ENCODE measurements at places on chromosomes 1 and 21.

- no peak for DNase-seq
Measured at GRCh38 chr1:22259551-22260282, 116.8 kb upstream of the WNT4 start.

DNA sequence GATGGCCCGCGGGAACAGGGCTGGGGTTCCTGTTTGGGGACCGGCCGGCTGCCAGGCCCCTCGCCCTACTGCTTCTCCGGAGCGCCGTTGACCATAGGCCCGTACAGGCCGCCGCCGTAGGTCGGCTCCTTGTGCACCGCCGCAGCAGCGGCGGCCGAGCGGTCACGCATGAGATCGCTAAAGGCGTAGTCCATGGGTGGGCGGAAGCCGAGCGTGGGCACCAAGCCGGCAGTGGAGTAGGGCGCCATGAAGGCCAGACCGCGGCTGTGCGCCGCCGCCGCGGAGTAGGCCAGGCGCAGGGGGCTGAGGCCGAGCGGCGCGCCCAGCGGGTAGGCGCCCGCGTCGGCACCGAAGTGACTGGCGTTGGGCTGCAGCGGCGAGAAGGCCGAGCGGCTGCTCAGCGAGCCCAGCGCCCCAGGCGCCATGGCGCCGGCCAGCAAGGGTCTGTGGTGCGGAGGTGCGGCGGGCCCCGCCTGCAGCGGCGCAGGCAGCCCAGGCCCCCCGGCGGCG lies 4.6 kb downstream of the DMRTA2 start:
- no peak for DNase-seq

- DNase-seq, result no peak
Measured at GRCh38 chr21:40672602-40673001, 174.4 kb downstream of the DSCAM start.

- no peak for DNase-seq
Measured at GRCh38 chr1:242836423-242836822, 311.9 kb upstream of the PLD5 start.

GRCh38 chr1:168609741-168610510 lies 33.5 kb downstream of the XCL1 start:
- DNase-seq, result no peak

DNA sequence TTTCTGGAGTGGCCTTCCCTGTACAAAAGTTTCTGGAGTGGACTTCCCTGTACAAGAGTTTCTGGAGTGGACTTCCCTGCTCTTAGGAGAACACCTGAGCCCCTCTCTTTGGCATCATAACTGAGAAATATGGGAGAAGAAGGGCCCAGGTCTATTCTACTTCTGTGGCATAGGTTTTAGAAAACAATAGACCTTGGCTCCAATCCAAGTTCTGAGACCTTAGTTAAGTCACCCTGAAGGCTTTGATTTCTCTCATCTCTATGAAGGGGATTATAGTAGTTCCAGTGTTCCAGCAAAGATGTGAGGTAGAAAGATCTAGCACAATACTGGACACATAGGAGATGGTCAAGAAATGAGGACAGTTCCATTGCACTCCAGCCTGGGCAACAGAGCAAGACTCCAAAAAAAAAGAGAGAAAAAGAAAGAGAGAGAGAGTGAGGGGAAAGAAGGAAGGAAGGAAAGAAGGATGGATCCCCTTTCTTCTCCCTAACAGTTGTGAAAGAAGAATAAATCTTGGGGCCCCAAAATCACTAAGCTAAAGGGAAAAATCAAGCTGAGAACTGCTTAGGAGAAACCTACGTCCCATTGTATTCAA lies 13.3 kb upstream of the EIF4G3 start:
- no peak for DNase-seq

GRCh38 chr1:20446796-20447195 lies 39.2 kb downstream of the CAMK2N1 start:
- DNase-seq, result no peak

GRCh38 chr1:183831311-183831710 lies 26.4 kb downstream of the RGL1 start:
- no peak for DNase-seq

DNA sequence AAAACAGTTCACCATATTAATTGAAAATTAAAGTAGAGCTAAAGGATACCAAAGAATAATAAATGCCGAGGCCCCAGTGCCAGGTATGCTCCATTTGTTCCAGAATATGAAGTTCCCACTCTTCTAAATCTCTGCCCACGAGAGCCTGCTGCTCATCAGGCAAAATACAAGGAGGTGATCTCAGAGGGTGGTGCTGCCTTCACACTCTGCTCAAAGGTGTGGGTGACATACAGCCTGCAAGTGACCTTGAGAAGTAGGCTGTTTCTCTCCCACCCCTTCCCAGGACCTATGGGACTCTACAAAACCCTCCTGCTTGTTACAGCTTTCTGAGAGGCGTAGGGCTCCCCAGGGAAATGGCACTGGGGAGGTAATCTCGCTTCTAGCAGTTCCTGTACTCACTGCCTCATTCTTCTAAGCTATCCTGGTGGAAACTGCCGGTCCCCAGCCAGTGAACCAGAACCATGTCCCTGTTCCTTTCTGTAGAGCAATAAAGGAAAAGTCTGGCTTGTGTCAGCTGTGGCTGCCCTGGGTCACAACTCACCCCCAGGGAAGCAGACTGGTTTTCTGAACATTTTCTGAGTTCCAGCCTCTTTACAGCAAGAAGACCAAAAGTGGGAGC lies 26.9 kb upstream of the DPT start:
- no peak for DNase-seq

- no peak for DNase-seq
Measured at GRCh38 chr1:216766633-216767327, 43.6 kb upstream of the ESRRG start.

DNA sequence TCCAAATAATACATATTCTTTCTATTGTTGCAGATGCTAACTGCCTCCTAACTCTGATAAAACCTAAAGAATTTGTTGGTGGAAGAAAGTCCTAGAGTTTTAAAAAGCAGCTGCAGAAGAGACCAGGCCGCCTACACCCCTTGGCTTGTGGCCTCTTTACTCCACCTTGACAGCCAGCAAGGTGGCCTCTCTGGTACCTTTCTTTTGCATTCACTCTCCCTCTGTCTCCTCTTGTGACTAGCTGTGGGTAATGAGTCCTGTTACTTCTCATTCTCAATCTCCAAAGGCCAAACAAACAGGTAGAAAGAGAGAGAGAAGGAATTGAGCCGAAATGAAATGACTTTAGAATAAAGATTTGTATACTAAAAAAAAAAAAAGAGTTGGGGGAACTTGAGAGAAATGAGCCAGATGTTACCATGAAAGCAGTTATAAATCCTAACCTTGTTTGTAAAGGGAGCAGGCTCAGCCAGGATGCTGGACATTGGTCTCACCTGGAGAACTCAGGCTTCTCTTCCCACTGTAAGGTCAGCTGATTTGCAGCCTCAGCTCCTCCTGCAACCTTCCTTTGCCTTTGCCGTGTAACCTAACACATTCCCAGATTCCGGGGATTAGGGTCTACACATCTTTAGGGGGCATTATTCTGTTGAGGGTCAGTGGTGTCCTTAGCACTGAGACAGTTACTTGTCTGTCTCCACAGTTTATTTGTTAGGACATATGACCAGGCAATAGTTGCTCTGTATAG lies 164.1 kb upstream of the IRF2BP2 start:
- DNase-seq, result no peak

DNA sequence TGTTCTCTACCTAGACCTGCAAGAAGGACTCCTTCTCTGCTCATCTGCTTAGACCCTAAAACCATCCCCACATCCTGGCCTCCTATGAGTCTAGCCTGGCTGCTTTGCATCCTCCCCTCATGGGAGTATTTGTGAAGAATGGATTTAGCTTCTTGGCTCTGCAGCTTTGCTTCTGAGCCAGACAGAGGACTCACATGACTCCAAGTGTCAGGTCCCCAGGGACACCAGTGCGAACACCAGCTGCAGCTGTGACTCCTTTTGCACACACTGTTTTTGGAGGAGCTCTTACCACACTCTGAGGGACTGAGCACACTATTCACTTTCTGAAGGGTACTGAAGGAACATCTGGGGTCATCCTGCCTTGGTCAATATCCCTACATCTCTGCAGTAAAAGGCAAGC lies 131.8 kb upstream of the SGIP1 start:
- DNase-seq, result no peak

DNA sequence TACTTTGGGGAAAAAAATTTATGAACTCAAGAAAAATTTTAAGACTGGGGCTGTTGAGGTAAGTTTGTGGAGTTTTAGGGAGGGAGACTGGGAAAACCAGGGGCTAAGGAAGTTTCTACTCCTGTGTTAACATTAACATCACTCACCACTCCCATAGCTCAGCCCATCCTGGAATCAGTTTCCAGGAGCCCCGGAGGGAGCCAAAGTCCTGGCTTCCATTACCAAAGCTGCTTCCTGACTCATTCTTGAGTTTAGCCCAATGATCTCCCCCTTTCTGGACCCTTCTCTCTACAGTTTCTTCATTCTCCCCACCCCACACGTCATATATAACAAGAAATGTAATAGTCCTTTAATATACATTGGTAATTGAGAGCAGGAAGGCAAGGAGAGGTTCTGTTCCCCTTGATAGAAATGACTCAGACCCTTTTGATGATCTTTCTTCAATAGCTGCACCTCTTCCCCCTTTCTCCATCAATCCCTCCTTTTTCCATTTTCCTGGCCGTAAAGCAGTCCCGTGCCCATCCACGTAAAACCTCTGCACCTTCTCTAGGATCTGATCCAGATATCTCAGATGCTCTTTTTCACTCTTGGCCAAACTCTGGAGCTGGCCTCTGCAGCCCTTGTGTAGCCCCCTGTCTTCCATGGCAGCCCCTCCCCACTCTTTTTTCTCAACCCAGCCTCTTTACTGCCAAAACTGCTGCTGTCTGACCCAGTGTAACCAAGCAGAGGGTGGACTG lies 4.6 kb upstream of the PIAS3 start:
- DNase-seq, result no peak

DNA sequence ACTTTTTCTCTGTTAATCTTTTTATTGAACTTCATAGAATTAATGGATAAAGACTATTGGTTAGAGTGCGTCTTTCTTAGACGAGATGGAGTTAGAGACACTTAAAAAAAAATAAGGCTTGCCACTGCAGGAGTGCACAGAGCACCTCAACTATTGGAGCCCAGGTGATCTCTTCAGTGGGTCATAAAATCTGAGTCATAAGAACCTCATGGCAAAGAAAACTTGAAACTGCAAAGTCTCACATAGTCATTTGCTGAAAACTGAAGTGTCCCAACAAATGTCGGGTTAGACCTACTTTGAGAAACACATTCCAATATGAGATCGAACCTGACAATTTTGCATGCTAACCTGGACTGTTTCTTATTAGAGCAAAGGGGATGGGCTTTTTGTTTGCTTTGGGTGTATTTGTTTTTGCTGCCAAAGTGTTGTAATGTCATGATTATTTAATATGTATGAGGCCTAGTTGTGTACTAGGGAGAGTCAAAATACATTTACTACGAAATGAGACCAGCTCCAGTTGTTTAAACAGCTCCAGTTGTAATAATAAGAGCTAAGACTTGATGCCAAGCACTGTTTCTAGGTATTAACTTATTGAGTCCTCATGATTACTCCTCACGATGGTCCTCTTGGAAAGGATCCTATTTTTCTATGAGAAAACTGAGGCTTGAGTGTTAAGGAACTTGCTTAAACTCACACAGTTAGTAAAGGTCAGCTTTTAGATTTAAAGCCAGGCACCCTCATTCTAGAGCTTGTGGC lies 65.1 kb downstream of the DDR2 start:
- DNase-seq, result no peak
